ENCODE measurements at places on chromosomes 6 and 20.
A peak's percentile ranks its signal among the peaks of the same experiment; 100 is the strongest.

- no peak for DNase-seq
Observed at GRCh38 chr6:69813508-69813907, 16.7 kb upstream of the LMBRD1 start.

GRCh38 chr6:125507987-125508655 lies 206.4 kb upstream of the HDDC2 start:
- DNase-seq = no peak

- no peak for DNase-seq
Observed at GRCh38 chr6:129921169-129921817, 60.2 kb upstream of the TMEM244 start.

GRCh38 chr6:146422789-146423375 lies 120.8 kb upstream of the RAB32 start:
- DNase-seq = no peak

- no peak for DNase-seq
Observed at GRCh38 chr6:12266571-12266970, 23.6 kb upstream of the EDN1 start.

DNA sequence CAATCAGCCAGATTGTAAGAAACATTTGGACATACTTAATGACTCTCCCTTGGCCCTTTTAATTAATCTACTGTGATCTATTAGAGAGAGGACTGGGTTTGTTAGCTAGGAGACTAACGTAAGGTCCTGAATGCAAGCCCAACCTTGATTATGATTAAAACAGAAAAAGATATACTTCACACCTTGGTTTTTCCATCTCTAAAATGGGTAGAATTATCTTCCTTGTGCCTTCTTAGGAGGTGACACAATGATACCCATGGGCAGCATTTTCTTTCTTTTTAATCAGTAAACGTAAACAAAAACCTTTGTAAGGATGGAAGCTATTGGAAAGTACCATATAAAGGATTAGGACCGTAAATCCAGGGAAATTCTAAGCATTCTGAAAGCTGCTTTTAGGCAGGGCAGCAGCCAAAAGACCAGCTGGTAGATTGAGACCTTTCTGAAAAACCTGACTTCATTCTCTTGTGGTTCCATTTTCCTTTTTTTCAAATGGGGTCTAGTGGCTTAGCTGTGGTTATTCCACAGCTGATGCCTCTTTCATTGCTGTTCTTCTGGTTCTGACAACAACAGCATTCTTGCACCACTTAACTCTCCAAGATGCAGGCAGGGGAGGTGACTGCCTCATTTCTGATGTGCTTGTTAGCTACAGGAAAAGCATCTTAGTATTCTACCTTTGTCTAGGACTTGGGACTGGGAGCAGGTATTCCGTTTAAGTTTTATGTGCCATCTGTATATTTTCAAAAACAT lies 27.4 kb downstream of the RREB1 start:
- DNase-seq = no peak

DNA sequence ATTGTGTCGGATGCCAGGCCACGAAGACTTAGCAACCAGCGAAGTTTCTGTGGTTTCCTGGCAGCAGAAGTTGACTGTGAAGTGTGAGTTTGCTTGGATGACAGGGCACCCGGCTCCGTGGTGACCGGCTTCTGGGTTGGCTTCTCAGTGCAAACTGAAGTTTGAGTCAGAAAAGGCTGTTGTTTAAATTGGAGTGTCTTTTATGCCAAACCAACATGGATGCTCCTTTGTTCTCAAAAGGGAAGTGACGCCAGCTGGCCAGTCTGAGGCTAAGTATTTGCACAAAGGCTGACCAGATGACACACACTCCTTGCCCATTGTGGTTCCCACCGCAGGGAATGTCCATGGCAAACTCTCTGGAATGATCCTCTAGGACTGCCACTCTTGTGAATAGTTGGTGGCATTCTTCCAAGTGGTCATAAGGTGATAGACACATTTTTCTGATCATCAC lies 164.8 kb upstream of the QKI start:
- no peak for DNase-seq

- DNase-seq = no peak
Observed at GRCh38 chr6:26382121-26382520, 787 bp upstream of the BTN2A2 start.

DNA sequence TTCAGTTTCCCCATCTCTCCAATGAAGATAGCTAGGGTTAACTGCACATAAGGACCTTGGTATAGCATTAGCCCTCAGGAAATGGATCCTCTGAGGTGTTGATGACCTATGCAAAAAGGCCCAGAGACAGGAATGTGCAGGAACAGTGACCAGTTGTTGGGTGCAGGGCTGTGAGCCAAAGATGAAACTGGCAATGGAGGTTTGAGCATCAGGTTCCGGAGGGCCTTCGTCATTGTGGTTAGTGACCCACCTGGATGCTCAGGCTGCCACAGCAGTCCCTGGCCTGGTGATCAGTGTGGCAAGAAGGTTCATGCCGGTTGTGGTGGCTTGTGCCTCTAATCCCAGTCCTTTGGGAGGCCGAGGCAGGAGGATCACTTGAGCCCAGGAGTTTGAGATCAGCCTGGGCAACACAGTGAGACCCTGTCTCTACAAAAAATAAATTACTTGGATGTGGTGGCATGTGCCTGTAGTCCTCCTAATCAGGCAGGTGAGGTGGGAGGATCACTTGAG lies 43.7 kb downstream of the TM9SF4 start:
- DNase-seq = no peak

GRCh38 chr6:67237277-67237676 lies 1397.8 kb upstream of the ADGRB3 start:
- no peak for DNase-seq

- no peak for DNase-seq
Observed at GRCh38 chr6:41258196-41258493, 28.3 kb downstream of the TREM1 start.

DNA sequence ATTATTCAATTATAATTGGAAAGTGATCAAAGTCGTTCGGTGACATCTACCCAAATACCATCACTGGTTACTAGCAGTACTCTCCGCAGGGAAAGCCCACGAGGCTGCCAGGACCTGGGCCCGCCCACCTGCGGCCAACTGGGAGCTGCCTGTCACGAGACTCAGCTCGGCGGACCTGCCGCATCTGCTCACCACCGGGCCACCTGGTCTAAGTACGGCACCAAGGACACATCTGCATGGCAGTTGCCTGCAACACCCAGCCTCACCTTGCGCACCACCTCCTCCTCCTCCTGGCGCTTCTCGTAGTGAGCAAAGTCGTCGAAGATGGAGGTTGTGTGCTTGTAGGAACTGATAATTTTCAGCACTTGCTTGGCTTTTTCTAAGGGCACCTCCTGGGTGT lies 13.9 kb downstream of the YTHDF1 start:
- DNase-seq = no peak

DNA sequence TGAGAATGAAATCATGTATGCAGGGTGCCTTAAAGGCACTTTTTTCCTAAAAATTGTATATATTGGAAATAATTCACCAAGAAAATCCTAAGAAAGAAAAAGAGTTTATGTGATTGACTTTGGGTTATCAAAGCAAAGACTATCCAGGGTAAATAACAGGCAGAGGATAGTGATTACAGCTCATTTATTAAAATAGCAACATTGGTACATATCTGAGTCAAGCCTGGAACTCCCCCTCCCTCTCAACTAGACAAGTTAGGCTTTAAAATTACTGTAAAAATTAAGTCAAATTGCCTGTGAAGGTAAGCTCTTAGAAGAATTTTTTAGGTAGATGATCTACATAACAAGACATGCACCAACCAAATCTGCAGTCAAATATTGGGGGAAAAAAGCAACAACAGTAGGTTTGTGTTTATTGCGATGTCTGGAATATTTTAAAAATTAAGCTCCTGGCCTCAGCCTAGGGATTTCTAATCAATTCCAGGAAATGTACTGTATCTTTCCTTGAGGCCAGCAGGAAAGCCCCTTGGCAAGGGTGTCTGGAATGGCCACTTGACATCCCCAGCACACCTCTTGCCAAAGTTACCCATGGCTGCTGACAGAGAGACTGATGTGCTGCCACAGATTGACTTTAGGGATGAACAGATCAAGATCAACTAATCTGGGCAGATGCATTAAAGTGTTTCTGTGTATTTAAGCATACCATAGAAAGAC lies 31.2 kb upstream of the HBS1L start:
- no peak for DNase-seq

- DNase-seq = no peak
Observed at GRCh38 chr6:30323806-30324205, 2.9 kb upstream of the TRIM39 start.

DNA sequence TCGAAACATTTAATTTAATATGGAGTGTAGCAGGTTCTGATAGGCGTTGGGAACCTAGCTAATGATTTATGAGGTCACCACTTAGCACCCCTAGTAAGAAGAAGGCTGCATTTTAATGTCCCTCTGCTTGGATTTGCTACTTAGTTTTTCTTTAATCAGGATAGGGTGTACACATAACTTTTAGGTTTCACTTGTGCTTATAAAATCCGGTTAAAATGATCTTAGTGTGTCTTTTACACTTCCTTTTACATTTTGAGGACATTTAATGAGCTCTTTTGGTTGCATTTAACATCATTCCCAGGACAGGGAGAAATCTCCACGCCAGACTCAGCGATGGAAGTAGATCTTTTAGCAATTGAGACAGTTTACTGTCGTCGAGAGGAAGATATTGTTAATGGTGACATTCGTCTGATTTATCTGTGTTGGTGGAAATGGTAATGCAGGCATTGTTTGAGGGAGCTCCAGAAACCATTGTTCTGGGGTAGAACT lies 5.6 kb downstream of the TFAP2A start:
- no peak for DNase-seq

DNA sequence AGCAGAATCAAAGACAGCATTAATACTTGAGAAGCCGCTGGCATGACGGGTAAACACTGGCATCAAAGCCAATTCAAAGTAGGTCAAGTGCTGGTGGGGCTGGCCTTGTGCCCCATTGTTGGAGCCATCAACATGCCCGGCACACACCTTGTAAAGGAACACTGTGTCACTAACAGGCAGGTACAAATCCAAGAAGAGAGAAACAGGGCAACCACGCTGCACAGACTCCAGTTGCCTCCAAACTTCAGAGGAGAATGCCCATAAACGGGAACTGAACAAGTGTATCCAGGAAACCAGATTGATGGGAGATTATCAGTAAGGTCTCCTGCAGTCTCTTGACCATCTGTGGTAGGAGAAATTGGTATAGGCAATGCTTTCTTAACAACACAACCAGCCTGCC lies 127.0 kb upstream of the STXBP5 start:
- DNase-seq = no peak

DNA sequence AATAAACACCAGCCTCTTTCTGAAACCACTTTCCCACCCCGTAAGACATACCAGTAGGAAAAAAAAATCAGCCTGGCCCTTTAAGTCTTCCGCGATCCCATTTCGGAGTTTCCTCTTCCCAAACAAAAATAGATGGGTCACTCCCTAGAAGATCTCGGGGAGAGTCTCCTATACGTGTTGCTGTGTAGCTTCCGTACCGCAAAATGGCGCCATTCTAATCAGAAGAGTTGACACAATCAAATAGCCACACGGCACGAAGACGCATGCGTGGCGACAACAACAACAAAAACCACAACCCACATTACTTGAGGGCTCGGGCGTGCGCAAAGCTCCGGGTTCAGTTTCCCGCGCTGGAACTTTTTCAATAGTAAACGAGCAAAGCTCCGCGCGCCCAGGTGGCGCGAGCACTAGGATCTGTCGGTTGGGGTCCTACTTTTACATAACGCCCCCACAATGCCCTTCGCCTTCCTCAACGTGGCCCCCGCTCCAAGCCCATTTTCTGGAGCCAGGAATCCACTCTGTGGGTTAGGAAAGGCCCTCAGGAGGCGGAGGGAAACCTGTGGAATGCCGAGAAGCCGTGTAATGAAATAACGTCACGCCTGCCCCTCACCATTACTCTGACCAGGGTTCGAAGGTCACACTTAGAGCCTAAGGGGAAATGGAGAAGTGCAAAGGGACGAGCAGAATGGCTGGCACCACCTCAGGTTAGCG lies at the start of gene GPANK1:
GPANK1 (minus strand) TSS at position 208 of the 711 bp plus-strand sequence. CDS start 519 bp downstream, outside the sequence.
- DNase-seq = peak; percentile 89

- DNase-seq = no peak
Observed at GRCh38 chr6:97427648-97428047, 144.6 kb upstream of the MMS22L start.

GRCh38 chr20:43699941-43700565 lies 26.7 kb downstream of the GTSF1L start:
- no peak for DNase-seq

DNA sequence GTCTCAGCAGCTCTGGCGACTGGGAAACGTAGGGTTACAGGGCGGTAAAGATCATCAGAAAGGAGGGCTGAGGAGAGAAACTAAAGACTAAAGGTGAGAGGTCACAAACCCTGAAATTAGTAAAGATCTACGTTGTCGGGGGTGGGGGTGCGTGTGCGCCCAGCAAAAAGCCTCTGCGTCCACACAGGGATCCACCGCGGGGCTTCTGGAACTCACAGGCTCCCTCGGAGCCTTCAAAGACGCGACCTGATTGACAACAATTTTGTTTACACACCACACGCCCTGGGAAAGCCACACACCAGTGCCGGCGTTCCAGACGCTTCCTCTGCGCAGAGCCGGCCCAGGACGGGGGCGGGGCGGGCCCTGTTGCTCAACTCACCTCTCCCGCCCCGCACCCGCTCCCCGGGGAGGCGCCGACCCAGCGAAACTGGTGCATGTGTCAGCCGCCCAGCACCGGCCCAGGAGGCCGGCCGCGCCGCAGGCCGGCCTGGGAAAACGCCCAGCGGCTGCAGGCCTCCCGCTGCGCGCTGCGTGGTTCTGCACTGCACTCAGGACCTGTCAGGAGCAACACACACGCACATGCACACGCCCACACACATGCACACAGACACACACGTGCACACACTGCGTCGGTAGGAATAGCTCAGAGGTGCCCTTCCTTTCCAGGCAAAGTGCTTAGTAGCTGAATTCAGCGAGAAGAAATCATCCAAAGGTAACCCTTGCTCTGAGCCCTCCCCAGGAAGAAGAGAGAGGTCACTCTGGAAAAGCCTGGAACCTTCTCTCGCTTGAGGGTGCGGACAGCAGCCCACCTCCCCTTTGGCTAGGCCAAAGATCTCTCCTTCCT lies 57.2 kb upstream of the ARID1B start:
- peak; percentile 74 for DNase-seq

GRCh38 chr6:36851626-36852025 lies 12.4 kb upstream of the CPNE5 start:
- DNase-seq = no peak

GRCh38 chr6:152575161-152575560 lies 62.0 kb downstream of the SYNE1 start:
- no peak for DNase-seq

DNA sequence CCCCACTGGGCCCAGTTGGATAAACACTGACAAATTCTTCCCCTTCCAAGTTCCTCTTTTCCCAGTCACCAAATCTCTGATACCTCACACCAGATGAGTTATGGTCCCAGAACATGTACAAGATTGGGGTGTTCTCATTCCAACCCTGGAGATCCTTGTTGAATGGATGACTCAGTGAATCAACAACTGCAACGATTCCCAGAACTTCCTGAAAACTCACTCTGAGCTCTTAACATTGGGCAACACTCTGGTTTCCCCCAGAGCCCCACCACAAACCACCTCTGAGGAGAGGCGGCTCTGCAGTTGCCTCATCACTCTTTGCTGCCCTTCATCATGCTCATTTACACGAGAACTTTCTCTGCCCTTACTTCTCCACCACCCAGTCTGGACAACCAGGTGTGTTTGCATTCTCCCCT lies 115.2 kb downstream of the MRPL14 start:
- peak; percentile 32 for DNase-seq

- DNase-seq = no peak
Observed at GRCh38 chr20:13141546-13141945, 79.5 kb upstream of the ISM1 start.

GRCh38 chr6:108417027-108417426 lies 122.2 kb downstream of the AFG1L start:
- no peak for DNase-seq

GRCh38 chr6:52497652-52498408 lies 77.7 kb downstream of the EFHC1 start:
- DNase-seq = no peak
